ENCODE measurements at places on chromosomes 7 and 10. TPM values are rescaled to one million over a fixed set of nuclear protein-coding genes. Genes with fewer than 3 reads are reported as not detected.
A peak's percentile ranks its signal among the peaks of the same experiment; 100 is the strongest.

DNA sequence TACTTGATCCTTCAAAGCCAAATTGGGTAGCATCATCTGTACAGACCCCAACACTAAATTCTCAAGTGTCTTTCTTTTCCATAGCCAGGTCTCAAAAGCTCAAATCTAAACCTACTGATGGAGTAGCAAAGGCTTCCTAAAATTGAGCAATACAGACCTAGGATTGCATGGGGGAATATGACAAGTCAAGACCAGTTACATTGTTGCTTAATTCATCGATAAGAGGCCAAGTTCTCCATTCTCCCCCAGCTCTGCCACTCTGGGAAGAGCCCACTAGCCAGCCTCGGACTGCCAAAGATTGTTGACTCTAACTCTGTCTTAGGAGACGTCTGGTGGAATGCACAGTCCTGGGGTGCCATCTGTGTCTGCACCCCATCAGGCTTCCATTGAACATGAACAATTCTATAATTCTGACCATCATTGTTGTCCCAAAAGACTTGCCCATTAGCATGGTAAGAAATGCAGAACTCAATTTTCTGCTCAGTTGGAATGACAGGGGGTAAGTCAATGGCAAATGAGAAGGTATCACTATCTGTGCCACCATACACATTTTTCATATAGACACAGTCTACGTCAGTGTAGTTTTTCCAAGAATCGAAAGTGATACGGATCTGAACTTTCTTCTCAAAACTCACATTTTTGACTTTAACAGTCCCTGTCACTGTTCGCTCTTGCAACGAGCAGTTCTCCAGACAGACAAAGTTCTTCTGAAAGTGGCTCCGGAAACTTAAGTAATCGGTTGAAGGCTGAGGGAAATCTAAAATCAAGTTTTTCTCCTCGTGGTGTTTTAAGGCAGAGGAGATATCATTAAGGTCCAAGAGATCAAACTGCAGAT, 2.9 kb downstream of the PPP1R3C start:
- no peak for DNase-seq
- no peak overlapping the region for H3K27ac ChIP-seq
- H3K27me3 ChIP-seq, result peaks cover 25% of the 10 kb centered on the region
- no peak overlapping the region for H3K4me3 ChIP-seq
- H3K4me1 ChIP-seq, result peaks cover 4% of the 10 kb centered on the region

DNA sequence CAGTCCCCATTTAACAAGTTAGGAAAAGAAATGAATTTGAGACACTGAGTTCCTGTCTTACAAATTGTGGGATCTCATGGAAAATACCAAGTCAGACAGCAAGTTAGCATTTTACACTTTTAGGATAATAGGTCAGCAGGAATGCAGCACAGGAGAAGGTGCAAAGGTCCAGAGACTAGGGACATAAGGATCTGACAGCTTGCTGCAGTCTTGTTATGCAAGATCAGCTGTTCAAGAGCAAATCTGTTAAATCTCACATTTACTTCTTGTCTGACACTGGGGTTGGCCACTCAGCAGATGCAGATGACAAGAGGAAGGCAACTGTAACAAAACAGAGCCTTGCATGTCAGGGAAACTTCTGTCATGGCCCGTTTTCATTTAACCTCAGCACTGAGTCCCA, 239.6 kb downstream of the PHF14 start:
- no peak overlapping the region for H3K4me3 ChIP-seq
- DNase-seq, result no peak
- H3K27me3 ChIP-seq, result no peaks in the 10 kb centered on the region
- no peaks in the 10 kb centered on the region for H3K36me3 ChIP-seq
- H3K4me1 ChIP-seq, result no peaks in the 10 kb centered on the region
- H3K27ac ChIP-seq, result no peak overlapping the region

- H3K36me3 ChIP-seq, result no peaks in the 10 kb centered on the region
- no peaks in the 10 kb centered on the region for H3K27me3 ChIP-seq
- H3K4me3 ChIP-seq, result no peak overlapping the region
- no peak for DNase-seq
- H3K27ac ChIP-seq, result no peak overlapping the region
Measured at GRCh38 chr10:67046507-67046906, 120.7 kb downstream of the LRRTM3 start.

DNA sequence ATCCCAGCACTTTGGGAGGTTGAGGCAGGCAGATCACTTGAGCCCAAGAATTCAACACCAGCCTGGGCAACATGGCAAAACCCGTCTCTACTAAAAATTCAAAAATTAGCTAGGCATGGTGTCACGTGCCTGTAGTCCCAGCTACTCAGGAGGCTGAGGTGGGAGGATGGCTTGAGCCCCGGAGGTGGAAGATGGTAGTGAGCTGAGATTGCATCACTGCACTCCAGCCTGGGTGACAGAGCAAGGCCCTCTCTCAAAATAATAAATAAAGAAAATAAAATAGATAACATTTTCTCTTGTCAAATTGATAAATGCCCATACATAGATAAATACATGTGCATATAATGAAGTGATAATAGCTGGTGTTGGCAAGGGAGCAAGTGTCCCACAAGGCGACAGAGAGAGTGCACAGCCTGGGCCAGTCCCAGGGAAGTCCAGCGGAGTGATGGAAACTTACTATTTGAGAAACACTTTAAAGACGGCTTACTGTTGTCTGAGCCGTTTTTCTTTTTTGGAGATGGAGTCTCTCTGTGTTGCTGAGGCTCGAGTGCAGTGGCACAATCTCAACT, 33.4 kb upstream of the DLG5 start:
- no peak overlapping the region for H3K4me3 ChIP-seq
- H3K27me3 ChIP-seq, result no peaks in the 10 kb centered on the region
- no peak overlapping the region for H3K27ac ChIP-seq
- H3K36me3 ChIP-seq, result no peaks in the 10 kb centered on the region
- DNase-seq, result no peak
- no peaks in the 10 kb centered on the region for H3K4me1 ChIP-seq

DNA sequence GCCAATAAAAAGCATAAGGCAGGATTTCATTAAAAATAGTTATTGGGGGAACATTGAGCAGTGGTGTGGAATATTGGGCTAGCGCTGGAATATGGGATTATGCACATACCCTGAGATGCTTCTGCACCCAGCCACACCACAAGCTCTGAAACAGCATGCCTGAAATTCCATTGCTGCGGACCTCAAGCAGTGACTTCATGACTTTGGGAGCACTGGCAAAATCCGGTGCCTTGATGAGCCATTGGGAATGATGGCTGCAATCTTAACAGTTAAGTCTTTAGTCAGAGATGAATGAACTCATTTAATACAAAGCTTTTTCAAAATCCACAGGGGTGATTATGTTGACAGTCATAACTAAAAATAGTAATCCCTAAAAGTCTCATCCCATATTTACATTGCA, 274.7 kb upstream of the MTPN start:
- no peaks in the 10 kb centered on the region for H3K27me3 ChIP-seq
- DNase-seq, result no peak
- H3K4me1 ChIP-seq, result no peaks in the 10 kb centered on the region
- H3K27ac ChIP-seq, result no peak overlapping the region
- H3K36me3 ChIP-seq, result no peaks in the 10 kb centered on the region
- H3K4me3 ChIP-seq, result no peak overlapping the region

- no peak overlapping the region for H3K4me3 ChIP-seq
- H3K27ac ChIP-seq, result no peak overlapping the region
- H3K27me3 ChIP-seq, result no peaks in the 10 kb centered on the region
- no peaks in the 10 kb centered on the region for H3K36me3 ChIP-seq
- DNase-seq, result no peak
Measured at GRCh38 chr10:79937701-79938151, 11.2 kb downstream of the SFTPD start.

DNA sequence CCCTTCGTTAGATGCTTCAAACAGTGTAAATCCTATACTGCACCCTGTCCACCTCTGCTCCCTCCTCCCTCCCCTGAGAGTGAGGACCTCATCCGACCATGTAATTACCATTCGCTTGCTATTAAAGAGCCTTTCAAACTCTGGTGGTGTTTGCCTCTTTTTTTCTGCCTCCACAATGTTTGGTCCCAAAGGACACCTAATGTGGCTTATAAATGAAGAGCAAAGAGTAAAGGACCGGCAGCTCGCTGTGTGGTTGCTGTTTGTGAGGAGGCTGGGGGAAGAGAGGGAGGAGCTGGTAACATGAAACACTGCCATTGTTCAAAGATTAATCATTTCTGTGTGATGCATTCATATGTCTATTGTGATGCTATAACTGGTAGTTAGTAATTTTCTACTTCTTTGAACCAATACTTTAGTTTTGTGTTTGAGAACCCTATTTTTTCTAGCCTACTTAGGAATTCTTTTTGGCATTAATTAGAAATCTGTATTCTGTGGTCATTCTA, 27.9 kb downstream of the MTURN start:
- no peaks in the 10 kb centered on the region for H3K36me3 ChIP-seq
- no peak overlapping the region for H3K27ac ChIP-seq
- H3K27me3 ChIP-seq, result no peaks in the 10 kb centered on the region
- DNase-seq, result no peak

- peak overlapping the region; percentile 97 for H3K4me3 ChIP-seq
- H3K27ac ChIP-seq, result peak overlapping the region; percentile 100
- H3K4me1 ChIP-seq, result peaks cover 56% of the 10 kb centered on the region
- DNase-seq, result no peak
Measured at GRCh38 chr10:68957654-68958053, 1.7 kb downstream of the DDX21 start.

- H3K4me3 ChIP-seq, result peak overlapping the region; percentile 90
- peaks cover 17% of the 10 kb centered on the region for H3K36me3 ChIP-seq
- no peaks in the 10 kb centered on the region for H3K27me3 ChIP-seq
- H3K4me1 ChIP-seq, result peaks cover 46% of the 10 kb centered on the region
- DNase-seq, result no peak
Measured at GRCh38 chr10:73780966-73781365, 882 bp upstream of the CHCHD1 start.

DNA sequence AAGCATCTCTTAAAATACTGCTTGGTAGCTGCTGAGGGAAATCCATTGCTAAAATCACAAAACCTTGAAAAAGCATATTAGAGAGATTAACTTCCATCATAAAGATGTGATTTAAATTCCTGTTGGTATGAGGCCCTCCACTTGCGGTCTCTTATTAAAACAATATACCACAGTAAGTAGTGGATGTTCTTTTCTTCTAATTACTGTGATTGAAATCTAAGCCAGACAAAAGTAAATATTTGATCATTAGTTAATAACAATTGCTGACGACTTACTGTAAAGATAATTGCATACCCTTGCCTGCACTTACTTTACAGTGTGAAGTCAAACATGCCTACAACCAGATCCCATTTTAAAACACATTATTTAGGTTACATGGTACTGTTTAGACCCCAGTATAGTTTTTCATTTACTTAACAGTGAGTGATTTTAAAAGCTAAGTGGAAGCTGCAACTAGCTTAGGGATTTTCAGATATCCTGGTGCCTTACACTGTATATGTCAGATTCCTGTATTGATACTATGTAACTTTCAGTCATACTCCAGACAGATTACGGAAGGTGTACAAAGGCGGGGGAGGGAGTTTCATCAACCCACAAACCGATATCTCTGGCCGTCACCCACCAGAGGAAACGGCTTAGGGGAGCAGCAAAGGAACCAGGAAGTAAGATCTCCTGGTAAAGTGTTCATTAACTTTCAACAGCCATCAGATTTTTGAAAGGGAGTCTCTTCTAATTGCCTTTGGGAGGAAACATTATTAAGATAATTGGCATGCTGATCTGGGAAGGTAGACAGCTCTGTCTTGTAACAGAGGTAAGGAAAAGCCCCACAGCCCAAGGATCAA, 986 bp downstream of the NRP1 start:
- peak overlapping the region; percentile 49 for H3K4me3 ChIP-seq
- no peak overlapping the region for H3K27ac ChIP-seq
- peaks cover 20% of the 10 kb centered on the region for H3K4me1 ChIP-seq
- H3K27me3 ChIP-seq, result peaks cover 17% of the 10 kb centered on the region
- H3K36me3 ChIP-seq, result no peaks in the 10 kb centered on the region

GRCh38 chr7:70693321-70693685, 438.6 kb upstream of the GALNT17 start:
- no peak overlapping the region for H3K4me3 ChIP-seq
- DNase-seq, result no peak
- no peaks in the 10 kb centered on the region for H3K27me3 ChIP-seq
- no peak overlapping the region for H3K27ac ChIP-seq

DNA sequence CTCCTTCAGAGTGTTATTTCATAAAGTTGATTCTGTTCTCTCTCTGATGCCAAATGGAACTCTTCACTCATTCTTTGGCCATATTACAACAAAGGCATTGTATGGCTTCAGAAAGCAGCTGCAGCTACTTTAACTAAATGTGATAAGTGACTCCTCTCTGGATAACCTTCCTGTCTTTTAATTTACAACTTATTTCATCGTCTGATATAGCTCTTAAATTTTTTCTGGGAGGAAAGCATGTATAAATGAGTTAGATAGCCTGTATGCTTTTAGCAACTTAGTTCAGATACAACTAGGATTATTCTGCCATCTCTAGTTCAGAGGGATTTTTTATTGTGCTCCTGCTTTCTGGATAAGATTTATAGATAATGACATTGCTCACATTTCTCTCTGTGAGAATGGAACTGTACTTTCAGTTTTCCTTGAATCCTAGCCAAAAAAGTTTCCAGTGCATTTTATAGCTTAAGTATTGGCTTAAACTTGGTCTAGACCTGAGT, 57.5 kb downstream of the KLHDC10 start:
- H3K4me1 ChIP-seq, result no peaks in the 10 kb centered on the region
- no peak overlapping the region for H3K27ac ChIP-seq
- H3K27me3 ChIP-seq, result no peaks in the 10 kb centered on the region
- H3K4me3 ChIP-seq, result no peak overlapping the region
- DNase-seq, result no peak
- peaks cover 47% of the 10 kb centered on the region for H3K36me3 ChIP-seq

- H3K27ac ChIP-seq, result no peak overlapping the region
- no peaks in the 10 kb centered on the region for H3K27me3 ChIP-seq
- DNase-seq, result no peak
- peaks cover 44% of the 10 kb centered on the region for H3K4me1 ChIP-seq
Measured at GRCh38 chr10:97854743-97855142, 5.1 kb downstream of the GOLGA7B start.

DNA sequence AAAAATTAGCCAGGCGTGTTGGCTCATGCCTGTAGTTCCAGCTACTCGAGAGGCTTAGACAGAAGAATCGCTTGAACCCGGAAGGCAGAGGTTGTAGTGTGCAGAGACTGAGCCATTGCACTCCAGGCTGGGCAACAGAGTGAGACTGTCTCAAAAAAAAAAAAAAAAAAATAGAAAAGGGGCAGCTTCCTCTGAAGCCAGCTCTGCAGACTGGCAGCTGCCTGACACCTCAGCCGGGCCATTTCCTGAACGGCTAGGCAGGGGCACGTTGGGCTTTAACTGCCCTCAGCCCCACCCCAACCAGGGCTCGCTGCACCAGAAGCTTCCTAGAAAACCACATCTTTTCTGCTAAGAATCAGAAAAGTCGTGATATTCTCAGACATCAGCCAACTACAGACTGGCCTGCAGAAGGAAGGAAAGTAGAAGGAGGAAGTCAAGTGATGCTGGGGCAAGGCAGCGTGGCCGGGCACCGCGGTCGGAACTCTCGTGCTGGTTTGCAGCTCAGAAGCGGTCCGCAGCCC, 38.0 kb downstream of the PRKAG2 start:
- no peaks in the 10 kb centered on the region for H3K36me3 ChIP-seq
- peaks cover 37% of the 10 kb centered on the region for H3K4me1 ChIP-seq

GRCh38 chr7:130292682-130293257, at the start of gene CPA4:
TSS of gene CPA4 (plus strand) at chr7:130293161. CDS start at chr7:130293181, 20 bp downstream.
- no peaks in the 10 kb centered on the region for H3K4me1 ChIP-seq
- no peak for DNase-seq
- H3K27me3 ChIP-seq, result no peaks in the 10 kb centered on the region
- no peak within 1 kb of the TSS for H3K27ac ChIP-seq
- no peaks in the 10 kb centered on the region for H3K36me3 ChIP-seq

Gene LIPJ
- polyA plus RNA-seq, result not detected

Gene PLAC9
- polyA plus RNA-seq, result not detected

Gene SPAM1
- polyA plus RNA-seq, result not detected

Gene CCDC7
- polyA plus RNA-seq, result 13.3 TPM

Gene C10orf53
- not detected for polyA plus RNA-seq

Gene BMPR1A
- 4.7 TPM for polyA plus RNA-seq

Data from CD4-positive, alpha-beta memory T cell (primary cell).